ENCODE measurements at places on chromosomes 5 and 9.

GRCh38 chr5:52837068-52837467, 49.4 kb downstream of the ITGA1 start:
- no peak for DNase-seq

DNA sequence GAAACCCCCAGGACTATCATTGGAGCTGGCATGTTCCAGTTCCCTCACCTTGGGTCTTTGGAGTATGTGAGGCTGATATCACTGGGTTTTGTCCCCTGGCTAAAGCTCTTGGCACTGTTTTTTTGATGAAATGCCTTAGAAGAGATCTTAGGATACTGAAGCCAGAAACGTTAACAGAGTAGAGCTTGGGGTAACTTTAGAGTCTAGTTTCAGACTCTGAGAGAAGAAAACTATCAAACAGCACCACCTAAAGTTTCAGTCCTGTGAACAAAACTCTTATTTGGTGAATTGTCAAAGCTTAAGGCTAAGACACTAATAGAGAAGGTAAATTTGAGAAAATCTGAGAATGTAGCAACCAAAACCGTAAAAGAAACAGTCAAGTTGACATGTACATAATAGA, 111.7 kb upstream of the PUM3 start:
- no peak for DNase-seq

DNA sequence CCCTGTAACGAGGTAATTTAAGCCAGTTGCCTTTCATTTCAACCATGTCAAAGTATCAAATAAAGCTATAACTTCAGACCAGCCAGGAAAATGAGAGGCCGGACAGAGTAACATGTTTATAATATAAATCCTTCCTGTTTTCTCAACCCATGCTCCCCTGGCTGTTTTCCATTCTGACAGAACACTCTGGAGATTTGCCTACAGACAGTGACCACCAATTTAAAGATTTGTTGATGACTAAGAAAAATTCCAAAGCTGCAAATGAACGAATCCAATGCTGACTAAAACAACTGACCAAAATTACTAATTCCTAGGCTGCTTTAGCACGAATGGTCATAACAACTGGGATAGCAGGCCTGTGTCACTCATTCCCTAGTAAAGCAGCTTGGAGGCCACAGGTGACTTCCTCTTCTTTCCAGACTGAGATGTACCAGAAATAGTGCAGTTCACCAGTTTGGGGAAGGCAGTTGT, 141.4 kb downstream of the AOPEP start:
- DNase-seq = no peak

DNA sequence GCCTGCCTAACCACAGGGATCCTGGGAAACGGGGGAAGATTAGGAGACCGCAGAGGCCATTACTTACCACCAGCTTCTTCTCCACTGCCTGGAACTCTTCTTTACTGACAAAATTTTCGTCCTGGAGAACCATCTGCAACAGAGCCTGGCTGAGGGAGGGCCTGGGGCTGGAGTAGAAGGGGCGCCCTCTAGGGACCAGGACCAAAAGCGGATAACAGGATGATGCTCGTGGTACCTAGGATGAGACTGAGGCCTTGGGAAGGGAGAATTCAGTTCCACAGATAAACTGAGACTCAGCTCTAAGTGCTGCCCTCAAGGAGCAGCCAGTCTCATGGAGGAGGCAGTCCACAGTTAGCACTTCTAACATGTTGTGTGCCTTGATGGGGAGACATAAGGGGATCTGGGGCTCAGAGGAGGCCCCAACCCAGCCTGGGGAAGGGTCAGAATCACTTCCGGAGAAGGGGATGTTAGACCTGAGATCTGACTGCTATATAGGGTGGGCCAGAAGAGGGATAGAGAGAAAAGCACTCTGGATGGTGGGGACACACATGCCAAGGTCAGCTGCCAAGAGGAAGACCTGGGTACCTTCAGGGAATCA, 1.2 kb downstream of the SPATA24 start:
- DNase-seq = peak; percentile 8

- DNase-seq = no peak
Observed at GRCh38 chr9:76049341-76049740, 158.9 kb downstream of the PCSK5 start.

DNA sequence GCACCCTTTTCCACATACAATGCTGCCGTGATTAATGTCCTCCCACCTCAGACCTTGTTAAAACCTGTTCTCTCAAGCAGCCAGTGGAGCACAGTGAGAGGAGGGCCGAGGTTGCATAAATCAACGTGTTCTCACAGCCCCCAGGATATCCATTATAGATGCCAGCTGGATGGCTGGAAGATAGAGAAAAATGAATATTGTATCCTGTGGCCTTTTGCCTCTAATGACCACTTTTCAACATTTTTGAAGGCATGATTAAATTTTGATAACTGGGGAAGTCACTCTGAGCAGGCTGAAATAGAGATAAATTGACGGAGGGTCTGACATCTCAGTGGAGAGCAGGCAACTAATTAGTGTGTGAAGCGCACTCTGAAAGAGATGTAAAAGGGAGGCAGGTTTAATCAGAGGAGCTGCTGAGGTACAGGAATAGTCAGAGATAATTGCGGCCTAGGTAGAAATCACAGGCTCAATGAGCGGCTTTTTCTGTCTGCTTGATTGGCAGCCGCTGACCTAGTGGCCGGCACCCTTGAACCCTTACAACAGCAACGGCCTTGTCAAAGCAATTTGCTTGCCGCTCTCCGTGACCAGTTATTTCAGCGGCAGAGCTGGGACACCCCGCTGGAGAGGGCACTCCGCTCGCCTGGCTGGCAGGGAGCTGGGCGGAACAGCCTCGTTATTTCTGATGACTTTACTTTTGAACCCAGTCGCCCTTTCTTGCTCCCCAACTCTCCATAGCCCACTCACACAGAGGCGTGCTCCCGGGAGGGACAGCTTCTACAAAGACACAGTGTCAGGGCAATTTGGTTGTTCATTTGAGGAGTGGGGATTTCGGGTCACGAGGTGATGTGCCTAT, 560.7 kb downstream of the PSAT1 start:
- DNase-seq = no peak

- DNase-seq = peak; percentile 95
Observed at GRCh38 chr5:93800988-93801811, 59.8 kb upstream of the POU5F2 start.

DNA sequence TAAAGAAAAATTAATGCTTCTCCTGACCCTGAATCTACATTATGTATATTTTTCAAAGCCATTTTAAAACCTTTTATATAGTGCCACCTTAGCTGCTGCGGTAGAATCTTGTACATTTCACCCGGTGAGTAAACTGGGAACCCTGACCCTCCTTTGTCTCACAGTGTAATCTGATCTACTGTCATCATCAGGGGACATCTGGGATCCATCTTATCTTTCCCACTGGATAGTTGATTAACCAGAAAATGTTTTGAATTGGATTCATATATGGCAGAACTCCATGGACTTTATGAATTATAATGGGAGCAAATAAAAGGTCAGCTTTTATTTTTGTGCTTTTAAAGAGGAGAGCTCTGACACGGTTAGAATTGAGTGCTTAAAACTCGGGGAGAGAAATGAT, 95.0 kb downstream of the ADAMTSL1 start:
- peak; percentile 84 for DNase-seq

DNA sequence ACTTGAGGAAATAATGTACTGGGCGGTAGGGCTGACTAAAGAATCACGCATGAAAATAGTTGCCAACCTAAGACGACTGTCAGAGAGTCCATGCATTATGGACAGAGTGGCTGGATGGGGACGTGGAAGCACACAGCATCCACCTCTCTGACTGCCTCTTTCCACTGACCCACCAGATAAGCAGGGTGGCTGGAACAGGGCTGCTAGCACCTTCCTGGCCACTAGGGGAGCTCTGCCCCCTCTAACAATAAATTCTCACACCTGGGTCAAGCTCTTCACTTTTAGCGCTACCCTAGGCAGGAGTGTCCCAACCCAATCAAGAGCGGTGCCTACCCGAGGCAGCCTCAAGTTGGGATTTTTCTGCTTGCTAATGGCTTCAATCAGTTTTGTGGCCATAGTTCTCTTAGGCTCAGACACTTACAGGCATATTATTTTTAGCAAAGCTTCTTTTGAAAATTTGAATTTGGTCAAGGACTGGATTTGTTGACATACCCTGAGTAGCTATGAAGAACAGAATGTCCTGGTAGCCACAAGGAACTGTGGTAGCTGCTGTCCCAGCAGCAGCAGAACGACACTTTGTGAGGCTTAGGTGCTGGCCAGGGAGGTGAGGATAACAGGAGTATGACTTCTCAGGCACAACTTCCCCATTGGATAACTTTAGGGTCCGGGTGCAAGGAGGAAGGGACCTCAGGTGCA, 6.9 kb upstream of the TPM2 start:
- DNase-seq = peak; percentile 20

- no peak for DNase-seq
Observed at GRCh38 chr9:89750117-89750791, 145.4 kb downstream of the GADD45G start.

GRCh38 chr5:158153508-158153907, 294.6 kb upstream of the CLINT1 start:
- DNase-seq = no peak

DNA sequence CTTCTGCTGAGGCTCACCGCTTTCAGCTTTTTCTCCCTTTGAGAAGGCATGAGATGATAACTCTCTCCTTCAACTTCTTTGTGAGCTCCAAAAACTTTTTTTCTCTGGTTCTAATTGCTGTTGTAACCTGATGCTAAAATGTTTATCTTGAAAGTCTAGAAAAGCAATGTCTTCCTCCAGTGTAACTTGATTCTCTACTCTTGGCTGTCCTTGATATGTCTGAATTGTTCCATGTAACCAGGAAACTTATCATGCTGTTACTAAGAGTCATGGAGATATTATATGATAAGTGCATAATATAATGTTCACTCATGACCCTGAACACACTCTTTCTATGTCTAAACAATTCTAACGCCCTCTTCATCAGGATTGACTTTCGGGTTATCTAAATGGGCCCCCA, 128.0 kb upstream of the ABCA1 start:
- no peak for DNase-seq

DNA sequence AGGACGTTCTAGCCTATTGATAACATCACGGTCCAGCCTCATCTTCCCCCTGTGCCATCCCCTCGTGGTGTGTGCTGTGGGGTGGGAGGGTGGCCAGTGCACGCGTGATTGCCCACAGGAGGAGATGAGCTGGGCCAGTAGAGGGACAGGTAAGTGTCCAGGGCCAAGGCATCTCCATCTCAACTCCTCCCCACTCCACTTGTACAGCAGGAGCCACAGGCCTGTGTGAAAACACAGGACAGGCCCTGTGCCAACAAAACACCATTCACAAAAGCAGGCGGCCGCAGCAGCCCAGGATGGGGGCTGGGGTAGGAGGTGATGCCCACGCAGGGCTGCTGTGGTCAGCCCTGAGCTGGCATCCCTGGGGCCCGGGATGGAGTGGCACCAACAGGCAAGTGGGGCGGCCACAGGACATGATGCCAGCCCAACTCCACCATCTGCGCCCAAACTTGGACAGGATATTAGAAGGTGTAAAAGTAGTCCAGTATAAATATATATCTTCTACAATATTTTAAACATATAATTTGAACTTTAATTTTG, 32.6 kb downstream of the TPPP start:
- no peak for DNase-seq

DNA sequence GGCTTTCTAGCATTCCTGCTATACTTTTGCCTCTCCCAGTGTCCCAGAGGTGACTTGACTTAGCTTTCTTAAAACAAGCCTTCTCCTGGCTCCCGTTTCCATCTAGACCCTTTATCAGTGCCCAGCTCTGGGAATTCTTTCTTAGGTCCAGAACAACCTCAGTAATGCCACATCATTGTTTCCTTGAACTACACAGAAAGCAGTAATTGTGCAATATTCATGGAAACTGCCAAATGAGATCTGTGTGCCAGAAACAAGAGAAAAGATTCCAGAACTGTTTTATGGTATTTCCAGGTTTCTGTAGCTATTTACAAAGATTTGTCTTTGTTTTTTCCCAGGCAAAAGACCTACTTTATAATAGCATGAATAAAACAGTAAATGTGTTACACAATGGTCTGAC, 391.3 kb downstream of the SLCO4C1 start:
- DNase-seq = no peak

GRCh38 chr9:37408933-37409710, 13.4 kb upstream of the GRHPR start:
- no peak for DNase-seq

DNA sequence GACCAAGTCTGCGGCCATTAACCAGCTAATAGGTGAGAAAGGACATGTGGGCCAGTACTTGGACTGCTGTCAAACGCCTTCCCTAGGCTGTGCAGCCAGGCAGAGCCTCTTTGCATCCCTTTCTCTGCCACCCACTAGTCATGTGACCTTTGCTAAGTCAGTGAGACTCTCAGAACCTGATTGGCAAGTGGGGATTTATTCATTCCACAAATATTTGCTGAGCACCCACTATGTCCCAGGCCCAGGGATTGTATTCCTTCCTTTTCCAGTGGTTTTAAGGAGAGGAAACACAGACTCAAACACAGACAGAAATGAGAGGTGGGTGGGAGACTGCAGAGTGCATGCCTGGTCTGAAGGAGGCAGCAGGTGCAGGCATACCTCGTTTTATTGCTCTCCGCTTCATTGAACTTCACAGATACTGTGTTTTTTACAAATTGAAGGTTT, 71.6 kb upstream of the GALNT10 start:
- DNase-seq = no peak

DNA sequence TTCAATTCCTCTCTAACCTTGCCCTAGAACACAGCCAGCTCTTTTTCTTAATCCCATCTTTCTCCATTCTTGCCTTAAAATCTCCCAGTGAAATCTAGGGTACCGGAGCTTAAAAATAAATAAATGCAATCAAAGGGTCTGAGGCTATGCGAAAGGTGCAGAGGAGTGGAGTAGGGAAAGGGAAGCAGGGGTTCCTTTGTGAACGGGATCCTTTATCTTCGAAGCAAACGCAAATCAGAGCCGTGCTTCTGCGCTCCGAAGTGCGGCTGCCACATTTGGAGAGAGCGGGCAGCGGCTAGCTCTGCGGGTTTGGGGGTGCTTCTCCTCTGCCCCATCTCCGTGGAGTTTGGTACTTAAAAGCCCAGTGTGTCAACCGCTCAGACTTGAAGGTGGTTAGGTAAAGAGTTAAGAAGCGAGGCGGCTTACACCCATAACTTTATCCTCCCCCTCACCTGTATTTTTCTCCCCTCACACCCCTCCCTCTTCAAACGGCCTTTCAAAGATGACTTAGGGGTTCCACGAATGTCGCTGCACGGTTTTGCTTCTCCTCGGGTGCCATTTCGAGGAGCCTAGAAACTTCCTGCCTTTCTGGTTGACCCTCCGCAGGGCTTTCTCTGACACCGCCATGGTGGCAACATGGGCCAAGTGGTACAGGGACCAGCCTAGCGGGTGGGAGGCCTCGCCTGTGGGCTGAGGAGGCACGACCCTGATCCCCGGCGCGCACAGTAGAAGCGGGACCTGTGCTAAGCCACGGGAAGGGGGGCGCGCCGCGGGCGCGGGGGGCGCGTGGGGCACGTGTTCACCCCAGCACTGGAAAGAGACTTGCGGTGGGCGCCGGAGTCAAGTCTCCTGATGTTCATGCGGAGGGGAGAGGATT, 31.7 kb upstream of the NFIB start:
- DNase-seq = no peak

- DNase-seq = no peak
Observed at GRCh38 chr5:55407984-55408383, 100.2 kb downstream of the MTREX start.

DNA sequence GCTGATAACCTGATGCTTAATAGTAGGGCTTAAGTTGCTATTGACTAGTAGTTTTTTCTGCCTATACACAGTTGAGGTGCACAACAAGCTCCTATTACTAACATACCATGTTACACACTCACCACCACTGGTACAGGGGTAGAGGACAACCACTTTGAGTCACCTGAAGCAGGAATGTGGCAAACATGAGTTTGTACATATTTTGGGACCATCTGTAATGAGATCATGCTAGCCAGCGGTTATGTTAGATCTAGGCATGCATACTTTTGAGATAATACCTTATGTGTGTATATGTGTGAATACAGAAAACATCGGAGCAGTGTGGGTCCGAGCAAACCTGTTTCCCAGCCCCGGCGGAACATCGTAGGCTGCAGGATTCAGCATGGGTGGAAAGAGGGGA, 72.8 kb upstream of the NXNL2 start:
- no peak for DNase-seq

All from NCI-H748 treated with DMSO at 0.1 percent for 48 hours (cell line).